ENCODE measurements at places on chromosomes 12 and 14.

- no peak for DNase-seq
Observed at GRCh38 chr12:49789992-49790391, 38.2 kb downstream of the NCKAP5L start.

DNA sequence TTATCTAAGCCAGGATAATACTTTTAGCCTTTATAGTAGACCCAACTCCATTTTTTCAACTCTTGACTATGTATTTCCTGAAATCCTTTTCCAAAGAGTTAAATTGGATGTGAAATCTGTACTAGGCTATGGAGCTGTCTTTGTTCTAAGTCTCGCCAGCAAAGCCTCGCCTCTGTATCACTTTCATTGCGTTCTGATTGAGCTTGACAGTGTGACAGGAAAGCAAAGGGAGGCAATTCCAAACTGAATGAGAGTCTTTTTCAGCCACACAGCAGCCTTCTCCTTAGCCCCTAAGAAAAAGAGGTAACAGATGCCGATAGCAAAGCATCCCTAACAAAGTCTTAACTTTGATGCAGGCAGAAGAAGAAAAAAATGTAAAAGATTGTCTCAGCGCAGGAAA lies 154.6 kb upstream of the OTX2 start:
- no peak for DNase-seq

DNA sequence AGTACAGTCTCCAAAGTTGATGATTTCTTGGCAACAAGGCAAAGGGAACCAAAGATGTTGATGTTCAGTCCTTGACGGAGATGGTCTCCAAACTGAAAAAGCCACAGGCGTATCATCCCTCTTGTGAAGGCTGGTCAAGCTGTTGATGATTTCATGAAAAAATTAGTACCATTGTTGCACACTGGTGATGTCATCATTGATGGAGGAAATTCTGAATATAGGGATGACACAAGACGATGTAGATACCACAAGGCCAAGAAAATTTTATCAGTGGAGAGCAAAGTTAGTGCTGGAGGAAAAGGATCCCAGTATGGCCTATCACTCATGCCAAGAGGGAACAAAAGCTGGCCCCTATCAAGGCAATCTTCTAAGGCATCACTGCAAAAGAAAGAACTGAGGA lies 88.7 kb upstream of the KRR1 start:
- no peak for DNase-seq

DNA sequence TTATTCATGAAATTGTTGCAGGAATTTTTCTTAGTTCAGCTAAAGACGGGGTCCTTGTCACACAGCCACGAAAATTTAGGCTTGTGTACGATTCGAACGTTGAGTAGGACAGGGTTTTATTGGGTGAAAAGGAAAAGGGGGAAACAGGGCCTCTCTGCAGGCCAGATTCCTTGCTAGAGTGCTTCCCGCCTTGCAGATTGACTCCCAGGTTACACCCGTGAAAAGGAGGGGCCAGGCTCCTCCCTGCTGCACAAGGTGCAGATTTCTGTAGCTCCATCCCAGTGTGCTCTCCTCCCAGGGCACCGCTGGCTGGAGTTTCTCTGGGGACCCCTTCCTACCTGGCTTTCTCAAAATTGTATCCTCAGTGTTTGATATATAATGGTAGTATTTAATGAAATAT lies 221.5 kb downstream of the ERC1 start:
- no peak for DNase-seq

GRCh38 chr14:56247495-56248200 lies 129.4 kb downstream of the PELI2 start:
- DNase-seq: peak; percentile 13

GRCh38 chr12:27422697-27423096 lies 23.8 kb upstream of the SMCO2 start:
- no peak for DNase-seq

DNA sequence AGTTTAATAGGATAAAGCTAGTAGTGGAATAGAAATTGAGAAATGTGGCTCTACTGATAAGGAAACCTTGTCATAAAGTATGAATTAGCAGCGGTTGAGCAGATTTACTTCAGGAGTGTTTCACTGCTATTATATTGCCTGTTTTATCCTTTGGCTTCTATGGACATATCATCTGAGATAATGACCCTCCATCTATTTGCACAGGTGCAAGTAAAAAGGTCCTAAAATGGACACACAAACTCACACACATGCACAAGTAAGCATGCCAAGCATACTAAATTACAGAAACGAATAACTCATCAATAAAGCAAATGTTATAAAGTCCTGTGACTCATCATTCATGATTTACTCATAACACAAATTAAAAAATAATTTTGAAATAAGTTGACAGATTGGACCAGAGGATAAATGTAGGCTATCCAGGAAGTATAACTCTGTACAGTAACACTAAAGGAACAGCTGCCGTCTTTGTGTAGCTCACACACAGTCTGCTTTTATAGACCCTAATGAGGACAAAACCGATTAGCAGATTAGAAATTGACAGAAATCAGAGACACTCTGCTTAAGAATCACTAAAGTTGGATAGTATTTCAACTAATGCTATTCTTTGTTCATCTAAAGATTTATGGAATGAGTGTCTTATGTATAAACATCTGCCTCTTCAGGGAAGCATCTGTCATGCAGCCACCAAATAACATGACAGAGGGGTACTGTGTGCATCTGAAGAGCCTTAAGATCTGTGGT lies 73.9 kb downstream of the SYT1 start:
- DNase-seq: no peak

DNA sequence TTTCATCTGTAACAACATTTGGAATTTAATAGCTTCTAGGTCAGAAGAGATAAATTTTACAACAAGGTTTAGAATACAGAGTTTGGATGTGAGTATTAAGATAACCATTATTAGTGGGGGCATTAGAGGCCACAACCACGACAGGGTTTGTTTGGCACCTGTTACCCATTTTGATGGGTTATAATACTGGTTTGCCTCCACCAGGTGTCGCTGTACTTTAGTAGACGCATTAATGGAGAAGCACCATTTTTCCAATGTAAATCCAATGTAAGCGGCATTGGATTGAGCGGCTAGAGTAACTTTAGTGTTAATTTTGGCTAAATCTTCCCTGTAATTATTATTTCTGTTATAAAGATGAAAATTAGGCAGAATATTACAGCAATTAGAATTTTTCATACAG lies 136.2 kb downstream of the SLCO1B3 start:
- DNase-seq: no peak

GRCh38 chr12:122851820-122852219 lies 16.6 kb downstream of the HIP1R start:
- DNase-seq: peak; percentile 82

GRCh38 chr14:77259025-77259715 lies 11.8 kb downstream of the NGB start:
- no peak for DNase-seq

- no peak for DNase-seq
Observed at GRCh38 chr12:11162502-11162901, 8.5 kb upstream of the SMIM10L1 start.
